ENCODE measurements at places on chromosomes 7 and 10.
A peak's percentile ranks its signal among the peaks of the same experiment; 100 is the strongest.

DNA sequence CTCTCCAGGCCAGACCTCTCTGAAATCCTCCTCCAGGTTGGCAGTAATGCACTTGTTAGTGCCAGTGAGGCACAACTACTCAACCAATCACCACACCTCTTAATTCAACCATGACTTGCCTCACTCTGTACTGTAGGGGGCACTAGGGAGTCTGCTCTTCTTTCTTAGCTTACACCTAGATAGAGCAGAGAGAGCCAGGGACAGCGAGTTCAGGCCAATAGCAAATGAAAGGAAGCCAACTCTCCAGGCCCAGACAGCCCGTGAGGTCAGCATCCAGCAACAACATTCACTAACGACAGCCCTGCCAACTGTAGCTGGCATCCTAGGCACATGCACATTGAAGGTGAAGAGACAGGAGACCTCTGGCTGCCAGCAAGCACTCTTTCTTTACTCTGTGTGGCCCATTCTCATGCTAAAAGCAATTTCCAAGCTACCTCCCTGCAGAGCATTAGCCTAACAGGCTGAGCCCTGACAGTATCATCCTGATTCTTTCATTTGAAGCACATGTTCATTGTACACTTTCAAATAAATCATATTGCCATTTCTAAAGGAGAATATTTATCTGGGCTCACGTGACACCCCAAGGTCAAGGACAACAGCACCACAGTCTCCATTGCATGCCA, 136.3 kb downstream of the DPY19L1 start:
- DNase-seq: no peak

- no peak for DNase-seq
Measured at GRCh38 chr7:18940593-18941134, 176.8 kb downstream of the TWIST1 start.

GRCh38 chr10:46033602-46034011, 3.2 kb upstream of the NCOA4 start:
- no peak for DNase-seq

- DNase-seq: no peak
Measured at GRCh38 chr10:65892284-65892683, 1033.6 kb upstream of the LRRTM3 start.

DNA sequence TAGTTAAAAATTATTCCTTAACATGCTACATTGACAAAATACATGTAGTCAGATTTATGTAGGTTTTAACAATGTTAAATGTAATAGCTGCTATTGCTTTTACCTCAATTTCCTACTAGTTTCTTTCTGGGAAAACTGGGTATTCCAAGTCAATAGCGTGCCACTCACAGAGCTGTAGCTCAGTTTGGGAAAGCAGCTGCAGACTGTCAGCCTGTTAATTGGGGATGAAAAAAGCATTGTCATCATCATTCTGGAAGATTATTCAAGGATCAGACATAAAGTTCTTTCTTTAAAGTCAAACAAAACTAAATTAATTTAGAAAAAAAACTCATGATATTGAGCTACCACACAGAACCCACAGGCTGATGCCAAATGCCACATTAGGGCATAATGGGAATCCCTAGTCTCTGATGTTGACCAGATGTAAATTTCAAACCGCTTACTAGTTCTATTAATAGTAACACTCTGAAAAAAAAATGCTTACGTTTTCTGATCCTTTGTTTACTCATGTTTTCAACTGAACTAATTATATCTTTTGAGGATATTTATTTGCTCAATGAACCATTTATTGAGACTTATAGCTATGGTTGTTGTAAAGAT, 19.6 kb upstream of the AGMO start:
- DNase-seq: no peak

DNA sequence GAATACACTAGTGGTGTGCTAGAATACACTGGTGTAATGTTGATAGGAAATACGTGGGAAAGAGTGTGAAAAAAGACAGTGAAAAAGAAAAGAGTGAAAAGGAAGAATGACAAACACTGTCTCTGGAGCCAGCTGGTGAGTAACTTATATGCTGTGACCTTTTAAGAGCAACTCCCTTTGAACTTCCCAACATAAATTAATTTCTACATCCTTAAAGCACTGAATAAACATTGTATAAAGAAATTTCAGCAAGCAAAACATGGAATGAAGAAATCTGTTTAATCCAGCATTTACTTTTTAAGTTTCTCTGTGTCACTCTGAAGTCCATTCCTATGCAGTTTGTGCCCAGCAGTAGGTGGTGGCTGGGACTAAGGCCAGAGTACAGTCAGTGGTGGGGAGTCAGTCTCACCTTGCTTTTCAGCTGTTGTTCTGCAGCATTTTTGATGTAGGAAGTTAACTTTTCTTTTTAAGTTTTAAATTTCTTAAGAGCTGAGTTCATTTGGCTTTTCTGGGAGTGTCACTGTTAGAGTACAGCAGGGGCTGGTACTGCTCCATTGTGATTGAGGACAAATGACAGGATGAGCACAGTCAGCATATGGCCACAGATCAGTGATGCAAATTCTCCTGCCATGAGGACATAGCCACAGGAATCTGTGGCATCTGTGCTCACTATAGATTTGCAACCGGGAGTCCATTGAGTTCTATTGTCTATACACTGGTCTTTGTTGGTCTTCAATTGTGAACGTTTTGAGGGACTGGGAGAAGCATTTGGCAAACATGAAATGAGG, 321.8 kb downstream of the ZNF248 start:
- no peak for DNase-seq

- DNase-seq: no peak
Measured at GRCh38 chr7:73681031-73681430, 2.2 kb downstream of the DNAJC30 start.

DNA sequence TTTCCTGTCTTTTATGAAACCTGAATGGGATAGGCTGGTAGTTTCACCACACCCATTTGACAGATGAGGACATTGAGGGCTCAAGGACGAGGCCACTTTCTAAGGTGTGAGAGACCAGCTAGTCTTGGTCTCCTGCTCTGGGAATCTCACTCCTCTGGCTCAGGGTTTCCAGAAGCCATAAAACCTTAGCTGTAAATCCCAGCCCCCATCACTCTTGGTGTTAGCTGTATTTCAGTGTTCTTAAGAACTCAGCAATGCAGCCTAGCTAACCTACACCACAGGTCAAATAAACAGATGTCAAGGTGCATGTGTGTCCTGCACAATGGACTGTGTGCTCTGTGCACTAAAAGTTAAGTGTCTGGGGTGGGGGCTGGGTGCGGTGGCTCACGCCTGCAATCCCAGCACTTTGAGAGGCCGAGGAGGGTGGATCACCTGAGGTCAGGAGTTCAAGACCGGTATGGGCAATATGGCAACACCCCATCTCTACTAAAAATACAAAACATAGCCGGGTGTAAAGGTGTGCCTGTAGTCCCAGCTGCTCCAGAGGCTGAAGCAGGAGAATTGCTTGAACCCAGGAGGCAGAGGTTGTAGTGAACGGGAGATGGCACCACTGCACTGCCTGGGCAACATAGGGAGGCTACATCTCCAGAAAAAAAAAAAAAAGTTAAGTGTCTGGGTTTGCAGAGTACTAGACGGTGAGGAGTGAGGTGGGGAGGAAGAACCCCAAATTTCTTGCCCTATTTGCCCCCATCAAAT, 567 bp upstream of the EPO start:
- no peak for DNase-seq

GRCh38 chr7:82364671-82365070, 78.9 kb downstream of the CACNA2D1 start:
- DNase-seq: no peak

DNA sequence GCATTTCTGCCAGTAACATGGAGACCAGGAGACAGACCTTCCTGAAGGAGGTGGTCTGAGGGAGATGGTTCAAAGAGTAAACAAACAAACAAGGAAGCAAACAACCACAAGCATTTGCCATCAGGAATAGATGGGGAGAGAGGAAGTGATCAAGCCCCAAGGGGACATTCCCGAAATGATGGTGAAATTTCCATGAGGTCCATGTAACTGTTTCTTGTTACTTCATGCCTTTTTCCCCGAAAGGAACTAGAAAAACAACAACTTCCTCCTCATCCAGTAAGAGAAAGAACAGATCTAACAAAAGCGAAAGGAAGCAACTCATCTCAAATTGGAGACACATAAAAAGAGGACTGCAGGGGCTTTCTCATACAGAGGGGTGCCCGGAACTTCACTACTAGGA, 152.5 kb upstream of the ZNF32 start:
- no peak for DNase-seq

- DNase-seq: no peak
Measured at GRCh38 chr7:85004402-85004801, 182.5 kb downstream of the SEMA3D start.

DNA sequence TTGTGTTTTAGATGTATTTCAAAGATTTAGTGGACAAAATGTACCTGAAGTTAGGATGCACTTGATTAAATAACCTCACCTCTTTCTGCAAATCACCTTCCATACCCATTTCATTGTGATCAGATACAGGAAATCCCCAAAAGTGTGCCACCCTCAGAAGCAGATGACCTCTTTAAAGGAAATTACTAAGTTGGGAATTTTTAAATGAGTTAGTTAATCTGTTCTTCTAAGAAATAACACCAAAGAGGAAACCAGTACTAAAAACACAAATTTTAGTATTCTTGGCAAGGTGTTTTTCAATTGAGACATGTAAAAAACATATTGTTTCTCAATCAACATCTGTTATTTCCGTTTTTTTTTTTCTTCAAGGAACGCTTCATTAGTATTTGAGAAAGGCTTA, 4.6 kb upstream of the SEMA3A start:
- no peak for DNase-seq

DNA sequence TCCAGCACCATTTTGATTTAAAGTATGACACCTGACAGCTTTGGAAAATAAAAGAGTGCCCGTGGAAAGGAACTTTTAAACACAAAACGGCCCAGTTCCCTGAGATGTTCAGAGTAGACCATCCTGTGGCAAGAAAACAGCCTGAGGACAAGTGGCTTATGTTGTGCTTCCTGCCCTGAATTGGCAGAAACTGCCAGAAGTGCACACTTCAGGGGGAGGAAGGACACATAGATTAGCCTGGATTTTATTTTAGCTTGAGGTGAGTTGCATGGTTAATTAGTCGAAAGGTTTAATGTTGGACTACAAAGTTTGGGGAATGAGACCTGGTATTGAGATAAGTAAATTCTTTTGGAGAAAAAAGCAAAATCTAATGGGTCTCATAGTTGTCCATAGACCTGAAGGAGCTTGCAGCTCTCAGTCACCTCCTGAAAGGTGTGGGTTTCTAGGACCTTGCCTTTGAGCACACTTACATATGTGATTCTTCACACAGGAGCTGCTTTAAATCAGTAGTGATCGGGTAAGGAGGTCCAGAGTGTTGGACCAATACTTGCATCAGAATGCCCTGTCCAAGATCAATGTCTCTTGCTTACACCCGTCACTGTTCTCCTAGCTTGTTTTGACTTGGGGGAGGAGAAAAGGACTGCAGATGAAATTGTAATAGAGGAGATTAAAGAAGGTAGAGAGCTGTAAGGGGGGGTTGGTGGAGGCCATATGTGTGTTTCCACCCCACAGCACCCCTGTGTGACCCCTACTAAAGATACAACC, 4.9 kb downstream of the ITIH2 start:
- no peak for DNase-seq

DNA sequence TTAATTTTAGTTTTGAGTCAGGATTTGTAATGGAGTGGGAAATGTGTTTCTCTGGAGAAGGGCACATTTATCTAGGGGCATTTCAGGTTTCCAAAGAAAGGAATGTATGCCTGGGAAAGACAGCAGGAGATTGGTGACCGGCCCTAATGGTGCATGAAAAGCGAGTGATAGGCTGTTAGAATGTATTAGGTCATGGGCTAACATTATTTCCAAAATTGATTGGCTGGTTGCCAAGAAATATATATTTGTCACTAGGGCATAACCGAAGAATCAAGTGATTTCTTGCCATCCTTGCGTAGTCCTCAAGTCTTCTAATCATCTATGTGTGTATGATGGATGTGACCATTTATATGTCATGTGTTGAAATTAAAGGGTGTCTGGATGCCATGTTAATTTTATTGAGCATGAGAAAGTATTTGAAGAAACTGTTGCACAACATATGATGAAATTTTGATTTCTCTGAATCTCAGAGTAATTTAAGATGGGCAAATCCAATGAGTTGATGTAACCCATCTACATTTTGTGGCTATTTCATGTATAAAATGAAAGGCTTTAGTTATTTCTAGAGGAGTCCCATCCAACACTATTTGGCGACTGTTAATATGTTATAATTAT, 248.4 kb downstream of the BMPER start:
- no peak for DNase-seq

DNA sequence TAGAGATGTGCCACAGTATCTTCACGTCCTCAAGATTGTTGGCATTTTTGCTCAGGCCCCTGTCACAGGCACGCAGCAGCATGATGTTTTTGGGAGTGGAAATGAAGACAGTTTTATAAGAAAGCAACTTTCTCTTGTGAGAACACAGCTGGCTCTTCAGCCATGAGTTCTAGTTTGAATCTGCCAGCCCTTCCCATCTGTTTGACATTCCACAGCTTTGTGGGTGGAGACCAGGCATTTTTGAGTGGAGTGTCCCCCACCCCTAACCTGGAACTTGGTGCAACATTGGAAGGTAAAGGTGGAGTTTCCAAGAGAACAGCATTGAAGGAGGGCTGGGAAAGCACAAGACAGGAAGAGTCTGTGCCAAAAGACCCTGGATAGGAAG, 253.1 kb upstream of the IGFBP3 start:
- no peak for DNase-seq

- no peak for DNase-seq
Measured at GRCh38 chr7:30091491-30091912, 43.3 kb upstream of the MTURN start.

DNA sequence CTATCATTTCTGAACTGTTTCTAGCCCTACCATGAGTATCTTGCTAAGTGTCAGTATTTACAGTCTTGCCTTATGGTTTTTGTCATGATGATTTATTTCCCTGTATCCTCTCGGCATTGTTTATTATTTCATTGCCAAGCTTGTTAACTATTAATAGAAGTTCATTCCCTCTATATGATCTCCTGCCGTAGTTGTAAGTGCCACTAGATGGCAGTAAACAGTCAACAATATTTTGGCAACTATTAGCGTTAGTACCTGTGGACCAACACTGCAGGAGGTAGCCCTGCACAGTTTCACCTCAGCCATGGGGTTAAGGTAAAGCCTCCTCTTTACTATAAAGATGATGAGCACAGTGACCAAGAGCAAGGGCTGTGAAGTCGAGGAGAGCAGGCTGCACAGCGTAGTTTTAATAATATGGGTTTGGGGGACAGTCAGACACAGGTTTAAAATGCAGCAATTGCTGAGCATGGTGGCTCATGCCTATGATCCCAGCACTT, 26.1 kb upstream of the CCNJ start:
- peak; percentile 52 for DNase-seq

GRCh38 chr10:8563478-8563877, 509.0 kb downstream of the GATA3 start:
- DNase-seq: no peak

DNA sequence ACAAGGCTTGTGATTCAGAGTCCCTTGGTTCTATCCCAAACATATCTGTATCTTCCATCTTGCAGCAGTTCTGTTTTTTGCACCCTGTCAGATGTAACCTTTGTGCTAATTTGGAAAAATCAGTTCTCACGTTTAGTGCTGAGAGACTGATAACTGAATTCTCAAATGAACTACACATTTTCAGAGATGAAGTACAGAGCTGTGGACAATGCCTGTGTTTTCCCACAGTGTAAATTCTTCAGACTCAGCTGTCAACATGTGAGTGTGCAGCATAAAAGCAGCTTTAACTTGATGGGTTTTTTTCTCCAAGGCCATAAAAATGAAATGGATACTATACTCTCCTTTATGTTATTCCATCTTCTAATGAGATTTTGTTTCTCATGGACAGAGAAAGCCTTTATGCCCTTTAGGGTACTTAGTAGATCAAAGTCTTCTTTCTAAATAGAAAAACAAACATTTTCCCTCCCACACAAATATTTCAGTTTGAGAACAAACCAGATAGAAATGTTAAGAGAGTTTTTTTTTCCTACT, 150.9 kb downstream of the SEMA3A start:
- no peak for DNase-seq
